ENCODE measurements at places on chromosomes 12 and 14.

DNA sequence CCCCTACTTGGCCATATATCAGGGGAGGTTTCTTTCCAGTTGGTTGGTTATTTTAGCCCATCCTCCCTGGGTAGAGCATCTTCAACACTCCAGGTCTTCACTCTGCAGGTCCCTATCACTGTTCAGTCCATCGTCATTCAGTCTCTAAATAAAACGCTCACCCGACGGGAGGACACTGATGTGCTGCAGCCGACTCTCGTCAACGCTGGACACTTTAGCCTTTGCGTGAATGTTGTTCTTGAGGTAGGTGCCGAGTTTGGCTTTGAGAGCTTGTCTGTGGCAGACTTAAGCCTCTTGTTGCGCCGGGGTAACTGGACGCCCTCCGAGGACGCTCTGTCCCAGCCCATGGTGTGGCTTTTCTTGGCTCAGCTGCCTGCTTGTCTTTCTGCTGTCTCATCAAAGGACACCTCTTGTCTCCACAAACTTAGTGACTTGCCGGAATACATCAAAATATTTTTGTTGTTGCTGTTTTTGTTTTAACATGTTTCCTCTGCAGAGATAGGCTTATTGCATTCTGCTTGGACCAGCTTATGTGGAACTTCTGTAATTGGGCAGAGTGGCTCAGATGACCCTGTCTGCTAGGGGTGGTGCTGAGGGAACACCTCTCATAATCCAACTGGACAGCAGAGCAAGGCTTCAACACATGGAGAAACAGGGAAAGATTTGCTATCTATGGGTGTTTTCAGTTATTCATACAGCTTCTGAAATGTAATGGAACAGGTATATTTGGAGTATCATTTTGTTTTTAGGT is 26.5 kb downstream of the TCTN1 start:
- DNase-seq = no peak

DNA sequence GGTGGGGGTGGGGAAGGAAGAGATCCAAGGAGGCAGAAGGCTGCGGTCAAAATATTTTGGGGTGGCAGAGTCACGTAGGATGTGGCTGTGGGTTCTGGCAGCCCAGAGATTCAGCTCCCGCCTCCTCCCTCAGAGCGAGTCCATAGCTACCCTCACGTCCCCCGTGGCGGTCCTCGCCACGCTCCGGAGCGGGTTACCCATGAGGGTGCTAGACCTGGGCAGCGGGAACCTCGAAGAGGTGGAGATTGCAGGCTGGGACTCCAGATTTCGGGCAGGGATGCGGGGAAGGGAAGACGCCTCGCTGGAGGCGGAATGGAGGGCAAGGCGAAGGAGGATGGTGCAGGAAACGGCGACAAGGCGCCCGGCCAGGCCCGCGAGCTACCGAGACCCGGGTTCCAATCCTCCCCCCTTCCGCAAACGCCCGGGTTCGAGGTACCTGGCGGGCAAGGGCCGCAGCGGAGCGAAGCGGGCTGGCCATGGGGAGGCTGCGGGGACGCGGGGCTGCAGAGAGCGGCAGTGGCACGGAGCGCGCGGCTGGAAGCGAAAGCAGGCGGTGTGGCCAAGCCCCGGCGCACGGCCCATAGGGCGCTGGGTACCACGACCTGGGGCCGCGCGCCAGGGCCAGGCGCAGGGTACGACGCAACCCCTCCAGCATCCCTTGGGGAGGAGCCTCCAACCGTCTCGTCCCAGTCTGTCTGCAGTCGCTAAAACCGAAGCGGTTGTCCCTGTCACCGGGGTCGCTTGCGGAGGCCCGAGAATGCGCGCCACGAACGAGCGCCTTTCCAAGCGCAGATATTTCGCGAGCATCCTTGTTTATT is 46.2 kb downstream of the BCAT1 start:
- no peak for DNase-seq

GRCh38 chr14:59484639-59485175 is 390 bp downstream of the JKAMP start:
- DNase-seq = no peak

DNA sequence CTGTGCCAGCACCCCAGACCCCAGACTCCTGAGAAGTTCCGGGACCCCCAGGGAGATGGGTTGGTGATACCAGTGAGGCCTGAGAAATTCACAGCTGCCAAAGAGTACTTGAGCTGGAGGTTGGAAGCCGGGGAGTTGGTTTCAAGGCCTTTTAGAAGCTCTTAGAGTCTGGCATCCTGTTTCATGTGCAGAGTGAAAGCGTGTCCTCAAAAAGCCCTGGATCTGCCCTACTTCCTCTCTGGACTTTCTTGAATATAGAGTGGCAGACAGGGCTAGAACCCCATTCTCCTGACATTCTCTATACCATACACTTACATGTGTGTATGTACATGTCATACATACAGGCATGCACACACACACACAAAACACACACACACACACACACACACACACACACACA is 31.3 kb upstream of the PPM1A start:
- no peak for DNase-seq

DNA sequence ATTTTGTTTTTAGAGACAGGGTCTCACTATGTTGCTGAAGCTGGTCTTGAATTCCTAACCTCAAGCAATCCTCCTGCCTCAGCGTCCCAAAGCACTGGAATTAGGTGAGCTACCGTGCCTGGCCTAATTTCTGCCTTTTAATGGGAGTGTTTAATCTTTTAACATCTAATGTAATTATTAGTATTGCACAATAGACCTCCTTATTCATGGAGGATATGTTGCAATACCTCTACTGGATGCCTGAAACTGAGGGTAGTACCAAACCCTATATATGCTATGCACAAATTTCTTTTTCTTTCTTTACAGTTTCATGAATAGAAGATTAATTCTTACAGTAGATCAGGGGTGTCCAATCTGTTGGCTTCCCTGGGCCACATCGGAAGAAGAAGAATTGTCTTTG is 47.8 kb downstream of the MYRFL start:
- no peak for DNase-seq

DNA sequence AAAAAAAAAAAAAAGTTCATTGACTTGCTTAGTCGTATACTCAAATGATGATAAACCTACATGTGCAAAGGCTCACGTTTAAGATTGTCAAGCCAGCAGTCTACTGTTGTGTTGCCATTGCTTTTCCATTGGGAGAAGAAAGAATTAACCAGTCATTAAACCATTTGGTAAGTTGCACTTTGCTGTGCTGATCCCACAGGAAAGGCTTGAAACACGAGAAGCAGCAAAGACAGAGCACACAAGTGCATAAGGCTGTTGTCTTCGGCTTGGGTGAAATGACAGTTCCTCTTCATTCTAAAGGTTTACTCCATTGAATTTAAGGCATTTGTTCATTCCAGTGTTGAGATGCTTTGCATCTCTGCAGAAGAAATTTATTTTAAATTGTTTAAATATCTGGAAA is 50.1 kb downstream of the ZC3H14 start:
- DNase-seq = no peak

DNA sequence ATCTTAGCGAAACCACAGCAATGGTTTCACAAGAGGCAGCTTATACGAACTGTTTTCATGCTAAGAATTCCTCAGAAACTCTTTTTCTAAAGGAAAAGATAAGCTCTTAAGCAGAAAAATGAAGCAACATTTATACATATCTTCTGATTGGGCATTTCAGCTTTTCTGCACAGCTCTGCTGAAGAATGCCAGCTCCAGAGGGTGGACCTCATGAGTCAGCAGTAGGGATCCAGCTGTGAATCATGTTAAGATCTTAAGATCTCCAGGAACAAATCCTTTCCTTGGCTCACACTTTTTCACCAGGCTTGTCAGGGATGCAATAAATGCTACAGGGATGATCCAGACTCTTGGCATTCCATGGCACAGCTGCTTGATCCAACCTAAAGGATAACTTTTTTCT is 477.1 kb upstream of the CCDC196 start:
- peak; percentile 48 for DNase-seq

DNA sequence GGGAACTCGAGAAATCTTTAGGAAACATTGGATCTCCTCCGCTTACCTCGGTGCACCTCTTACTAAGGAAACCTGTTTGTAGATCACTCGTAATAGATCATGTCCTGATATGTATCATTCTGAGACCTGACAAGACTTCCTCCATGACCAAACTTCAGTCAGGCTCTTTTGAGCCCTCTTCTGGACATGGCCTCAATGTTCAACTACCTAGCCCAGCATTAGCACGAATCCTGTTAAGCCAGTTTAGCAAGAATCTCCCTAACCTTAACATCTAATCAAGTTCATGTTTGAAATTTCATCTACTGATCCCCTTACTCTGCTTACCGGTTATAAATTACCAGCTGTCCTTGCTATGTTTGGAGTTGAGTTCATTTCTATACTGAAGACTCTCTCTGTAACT is 713.9 kb upstream of the USP15 start:
- DNase-seq = no peak

DNA sequence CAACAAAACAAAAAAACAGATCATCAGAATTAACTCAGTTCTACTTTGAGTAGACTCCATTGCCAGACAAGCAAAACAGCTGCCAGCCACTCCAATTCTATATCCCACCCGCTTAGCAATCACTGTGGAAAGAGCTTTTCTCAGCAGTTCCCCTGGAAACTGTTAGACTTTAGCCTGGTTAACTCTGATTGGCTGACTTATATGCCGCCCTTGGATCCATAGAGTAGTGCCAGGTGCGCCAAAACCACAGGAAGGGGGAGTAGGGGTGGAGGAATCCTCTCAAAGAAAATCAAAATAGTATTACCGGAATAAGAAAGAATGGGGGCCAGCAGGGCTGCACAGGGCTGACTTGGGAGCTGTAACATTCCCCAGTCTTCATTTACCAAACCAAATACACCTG is 5.4 kb upstream of the EML5 start:
- no peak for DNase-seq

DNA sequence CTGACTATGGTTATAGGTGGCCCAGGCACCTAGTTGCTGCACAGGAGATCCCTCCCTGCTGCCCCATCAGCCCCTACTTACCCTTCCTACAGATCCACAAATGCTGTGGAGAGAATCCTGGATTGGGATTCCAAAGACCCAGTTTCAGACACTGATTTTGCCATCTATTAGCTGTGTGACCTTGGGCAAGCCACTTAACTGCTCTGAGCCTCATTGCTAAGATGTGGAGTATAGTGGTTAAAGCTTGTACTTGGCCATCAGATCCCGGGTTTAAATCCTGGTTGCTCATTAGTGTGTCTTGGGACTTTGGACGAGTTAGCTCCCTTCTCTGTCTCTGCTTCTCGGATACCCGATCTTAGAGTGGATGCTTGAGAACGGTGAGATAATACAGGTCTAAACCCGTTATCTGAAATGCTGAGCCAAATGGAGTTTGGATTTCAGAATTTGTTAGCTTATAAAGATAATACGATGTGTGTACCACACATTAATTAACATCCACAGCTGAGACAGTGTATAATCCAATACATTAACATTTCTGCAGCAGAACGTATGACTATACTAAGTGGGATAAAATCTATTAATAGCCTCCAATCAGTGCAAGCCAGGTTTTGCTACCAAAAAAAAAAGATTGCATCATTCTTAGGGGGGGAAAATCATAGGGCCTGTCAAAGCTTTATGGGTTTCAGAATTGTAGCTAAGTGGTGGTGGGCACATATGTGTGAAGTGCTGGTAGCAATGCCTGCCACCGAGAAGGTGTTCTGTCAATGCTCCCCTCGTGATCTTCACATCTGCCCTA is 16.0 kb downstream of the PROX2 start:
- DNase-seq = no peak

- DNase-seq = no peak
These were observed 6.1 kb downstream of the ABCD2 start for GRCh38 chr12:39613525-39613924.

- no peak for DNase-seq
These were observed 5.2 kb upstream of the RIMKLB start for GRCh38 chr12:8692573-8692972.

DNA sequence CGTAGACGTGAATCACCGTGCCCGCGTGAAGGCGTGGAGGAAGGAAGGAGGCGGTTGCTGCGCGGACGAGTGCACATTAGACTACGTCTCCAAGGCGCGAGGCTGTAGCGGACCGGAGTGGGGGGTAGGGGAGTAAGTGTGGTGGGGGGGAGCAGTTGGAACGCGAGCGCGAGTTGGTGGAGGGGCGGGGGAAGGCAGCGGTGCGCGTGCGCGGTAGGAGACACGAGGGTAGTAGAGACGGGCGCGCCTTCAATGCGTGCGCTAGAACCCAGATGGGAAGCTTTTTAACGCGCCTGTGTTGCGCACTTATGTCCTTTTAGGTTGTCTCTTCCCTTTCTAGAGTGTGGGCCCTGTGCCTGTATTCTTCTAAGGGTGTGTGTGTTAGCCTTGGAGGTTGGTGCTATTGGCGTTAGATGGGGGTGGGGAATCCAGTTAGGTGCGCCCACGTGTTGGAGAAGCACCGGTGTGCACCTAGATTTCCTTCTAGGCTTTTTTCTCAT is 604 bp downstream of the EIF4B start:
- DNase-seq = peak; percentile 93

GRCh38 chr14:23829736-23830471 is 123.7 kb upstream of the DHRS4 start:
- peak; percentile 89 for DNase-seq

GRCh38 chr12:16063726-16064125 is 152.6 kb downstream of the DERA start:
- DNase-seq = peak; percentile 20

DNA sequence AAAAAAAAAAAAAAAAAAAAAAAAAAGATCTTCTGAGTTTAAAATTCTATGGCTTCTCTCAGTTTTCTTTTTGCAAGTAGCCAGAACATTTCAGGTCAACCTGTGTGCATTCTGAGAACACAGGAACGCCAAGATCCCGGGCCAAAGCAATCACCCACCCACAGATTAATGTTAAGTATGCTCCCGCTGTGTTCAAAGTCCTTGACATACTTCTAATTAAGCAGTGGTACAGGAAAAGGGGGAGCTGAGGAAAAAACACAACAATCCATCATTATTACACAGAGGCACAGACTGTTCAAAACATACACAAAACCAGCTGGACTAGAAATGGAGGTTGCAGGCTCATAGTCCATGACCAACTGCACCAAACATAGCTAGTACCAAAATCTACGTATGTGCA is 2.8 kb downstream of the FBXO21 start:
- DNase-seq = no peak

- DNase-seq = no peak
These were observed 86.6 kb upstream of the FRMD6 start for GRCh38 chr14:51564986-51565604.

DNA sequence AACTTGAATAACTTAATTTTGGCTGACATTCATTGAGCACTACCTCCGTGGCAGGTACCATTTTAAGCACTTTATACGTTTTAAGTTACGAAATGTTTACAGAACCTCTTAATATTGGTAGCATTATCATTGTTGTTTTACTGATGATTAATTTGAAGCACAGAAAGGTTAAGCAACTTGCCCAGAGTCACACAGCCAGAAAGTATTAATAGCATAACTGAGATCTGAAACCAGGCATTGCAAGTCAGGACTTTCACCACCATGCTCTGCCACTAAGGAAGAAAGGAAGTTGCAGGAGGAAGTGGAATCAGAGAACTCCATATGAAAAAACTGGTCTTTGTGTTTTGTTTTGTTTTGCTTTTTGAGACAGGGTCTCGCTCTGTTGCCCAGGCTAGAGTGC is 28.2 kb upstream of the BCAT1 start:
- no peak for DNase-seq

GRCh38 chr12:57732270-57732669 is 6.3 kb downstream of the AGAP2 start:
- no peak for DNase-seq

GRCh38 chr12:115828168-115828567 is 449.3 kb downstream of the MED13L start:
- no peak for DNase-seq

Data from A549 (cell line).